ENCODE measurements at places on chromosomes 5 and 9. TPM values are rescaled to one million over a fixed set of nuclear protein-coding genes. Genes with fewer than 3 reads are reported as not detected.

- H3K27me3 ChIP-seq: no peaks in the 10 kb centered on the region
- H3K36me3 ChIP-seq: no peaks in the 10 kb centered on the region
- no peak overlapping the region for H3K27ac ChIP-seq
- DNase-seq: no peak
- H3K4me1 ChIP-seq: no peaks in the 10 kb centered on the region
Observed at GRCh38 chr9:30773427-30773826, 1611.0 kb upstream of the ACO1 start.

LECT2 gene
- not detected for total RNA-seq

- no peaks in the 10 kb centered on the region for H3K27me3 ChIP-seq
- no peaks in the 10 kb centered on the region for H3K36me3 ChIP-seq
- no peak overlapping the region for H3K4me3 ChIP-seq
- H3K27ac ChIP-seq: no peak overlapping the region
- H3K4me1 ChIP-seq: peaks cover 12% of the 10 kb centered on the region
Observed at GRCh38 chr5:124659798-124660197, 86.6 kb downstream of the ZNF608 start.

GRCh38 chr5:27788184-27788583 is 749.8 kb upstream of the CDH9 start:
- no peak for DNase-seq
- H3K4me3 ChIP-seq: no peak overlapping the region
- H3K27me3 ChIP-seq: no peaks in the 10 kb centered on the region
- H3K4me1 ChIP-seq: no peaks in the 10 kb centered on the region

PCDHA9 gene
- not detected for total RNA-seq

DNA sequence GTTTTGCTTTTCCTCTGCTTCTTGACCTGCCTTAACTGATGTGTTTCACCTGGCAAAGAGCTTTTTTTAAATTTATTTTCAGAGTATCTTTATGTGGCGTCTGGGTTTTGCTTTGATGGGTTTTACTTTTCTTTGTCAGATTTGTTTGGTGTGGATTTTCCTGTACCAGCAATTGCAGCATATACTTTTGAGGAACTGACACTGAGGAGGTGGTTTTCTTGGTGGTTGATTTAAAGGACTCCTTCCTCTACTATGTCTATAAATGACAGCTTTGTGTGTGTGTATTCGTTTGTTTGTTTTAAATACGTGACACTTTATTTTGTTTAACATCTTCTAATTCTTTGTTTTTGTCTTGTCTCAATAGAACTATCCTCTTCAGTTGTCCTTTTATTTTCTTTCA is 1071.9 kb upstream of the ARRDC3 start:
- H3K36me3 ChIP-seq: no peaks in the 10 kb centered on the region
- no peaks in the 10 kb centered on the region for H3K4me1 ChIP-seq
- no peak overlapping the region for H3K4me3 ChIP-seq
- no peak overlapping the region for H3K27ac ChIP-seq
- DNase-seq: no peak

NIM1K gene
- 1.5 TPM for total RNA-seq

- no peaks in the 10 kb centered on the region for H3K4me1 ChIP-seq
- H3K4me3 ChIP-seq: no peak overlapping the region
- H3K27me3 ChIP-seq: no peaks in the 10 kb centered on the region
Observed at GRCh38 chr5:13510616-13511015, 433.9 kb downstream of the DNAH5 start.

RELL2 gene
- 6.0 TPM for total RNA-seq

DNA sequence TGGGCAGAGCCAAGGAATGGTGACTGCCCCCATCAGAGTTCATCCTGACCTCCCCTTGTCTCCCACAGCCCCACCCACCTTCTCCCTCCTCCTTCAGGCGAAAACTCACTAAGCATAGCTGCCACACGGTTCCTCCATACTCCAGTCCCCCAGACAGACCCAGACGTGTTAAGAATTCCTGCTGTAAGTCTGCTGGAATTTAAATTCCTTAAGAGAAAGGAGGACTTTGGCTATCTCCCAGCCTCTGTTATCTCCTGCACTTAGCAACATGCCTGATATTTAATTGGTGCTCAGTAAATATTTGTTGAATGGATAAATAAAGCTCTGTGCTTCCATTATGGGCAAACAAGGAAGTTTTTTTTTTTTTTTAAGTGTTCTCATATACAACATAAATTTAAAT is 213.7 kb downstream of the RFK start:
- peaks cover 2% of the 10 kb centered on the region for H3K36me3 ChIP-seq
- no peaks in the 10 kb centered on the region for H3K4me1 ChIP-seq
- no peak for DNase-seq

GCNT4 gene
- total RNA-seq: 2.8 TPM

- DNase-seq: no peak
- no peak overlapping the region for H3K27ac ChIP-seq
- H3K4me3 ChIP-seq: no peak overlapping the region
Observed at GRCh38 chr9:95249986-95250385, 67.5 kb downstream of the FANCC start.

GRCh38 chr5:168055141-168055683 is 236.2 kb upstream of the WWC1 start:
- no peaks in the 10 kb centered on the region for H3K27me3 ChIP-seq
- H3K4me3 ChIP-seq: no peak overlapping the region
- H3K27ac ChIP-seq: no peak overlapping the region

NR4A3 gene
- 0.83 TPM for total RNA-seq

STKLD1 gene
- 1.8 TPM for total RNA-seq

AMBP gene
- total RNA-seq: not detected

DNA sequence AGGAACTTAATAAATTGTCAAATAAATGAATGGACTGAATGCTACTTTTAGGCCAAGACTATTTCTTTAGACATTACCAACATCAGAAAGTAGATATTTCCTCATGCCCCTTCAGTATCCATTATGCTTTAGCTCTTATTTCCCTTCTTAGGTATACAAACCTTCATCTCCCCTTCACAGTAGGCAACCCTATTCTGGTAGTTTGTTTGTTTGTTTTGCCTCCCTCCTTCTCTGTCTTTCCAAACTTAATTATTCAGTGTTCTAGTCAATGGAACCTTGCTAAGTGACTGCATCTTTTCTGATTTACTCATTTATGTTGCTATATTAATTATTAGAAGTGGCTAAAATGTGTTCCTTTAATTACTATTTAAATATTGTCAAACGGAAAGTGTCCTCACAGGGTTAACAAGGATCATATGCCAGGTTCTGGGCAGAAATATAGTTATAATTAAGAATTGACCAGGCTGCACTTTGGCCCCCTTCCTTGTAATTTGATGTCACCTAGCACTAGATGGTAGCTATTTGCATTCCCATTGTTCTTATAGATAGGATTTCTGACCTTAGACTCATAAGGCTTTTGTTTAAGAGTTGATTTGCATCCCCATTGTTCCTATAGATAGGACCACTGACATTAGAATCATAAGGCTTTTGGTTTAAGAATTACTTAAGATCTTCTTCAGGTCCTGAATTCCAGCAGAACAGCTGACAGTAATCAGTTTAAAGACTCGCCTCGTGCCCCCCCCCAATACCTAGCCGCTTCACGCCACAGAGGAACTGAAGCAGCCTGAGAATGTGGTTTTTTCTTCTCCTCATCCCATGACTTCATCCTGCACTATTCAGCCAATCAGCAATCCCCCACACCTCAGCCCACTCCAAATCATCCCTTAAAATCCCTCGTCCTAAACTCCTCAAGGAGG is 84.4 kb upstream of the NUDT12 start:
- H3K4me3 ChIP-seq: no peak overlapping the region
- DNase-seq: no peak
- H3K36me3 ChIP-seq: no peaks in the 10 kb centered on the region
- no peak overlapping the region for H3K27ac ChIP-seq

GRCh38 chr5:107687404-107687803 is 16.7 kb upstream of the EFNA5 start:
- H3K4me3 ChIP-seq: no peak overlapping the region
- DNase-seq: no peak
- peaks cover 7% of the 10 kb centered on the region for H3K27me3 ChIP-seq
- no peaks in the 10 kb centered on the region for H3K4me1 ChIP-seq
- no peak overlapping the region for H3K27ac ChIP-seq

ANKRD34B gene
- not detected for total RNA-seq

NR5A1 gene
- 637 TPM for total RNA-seq

COL15A1 gene
- total RNA-seq: 97.6 TPM

INSYN2B gene
- total RNA-seq: 0.87 TPM
